Muscle of arm (tissue), 14 donors: ENCODE measurements at places on chromosomes 1 and 21. TPM values are rescaled to one million over a fixed set of nuclear protein-coding genes. Genes with fewer than 3 reads are reported as not detected.

DNA sequence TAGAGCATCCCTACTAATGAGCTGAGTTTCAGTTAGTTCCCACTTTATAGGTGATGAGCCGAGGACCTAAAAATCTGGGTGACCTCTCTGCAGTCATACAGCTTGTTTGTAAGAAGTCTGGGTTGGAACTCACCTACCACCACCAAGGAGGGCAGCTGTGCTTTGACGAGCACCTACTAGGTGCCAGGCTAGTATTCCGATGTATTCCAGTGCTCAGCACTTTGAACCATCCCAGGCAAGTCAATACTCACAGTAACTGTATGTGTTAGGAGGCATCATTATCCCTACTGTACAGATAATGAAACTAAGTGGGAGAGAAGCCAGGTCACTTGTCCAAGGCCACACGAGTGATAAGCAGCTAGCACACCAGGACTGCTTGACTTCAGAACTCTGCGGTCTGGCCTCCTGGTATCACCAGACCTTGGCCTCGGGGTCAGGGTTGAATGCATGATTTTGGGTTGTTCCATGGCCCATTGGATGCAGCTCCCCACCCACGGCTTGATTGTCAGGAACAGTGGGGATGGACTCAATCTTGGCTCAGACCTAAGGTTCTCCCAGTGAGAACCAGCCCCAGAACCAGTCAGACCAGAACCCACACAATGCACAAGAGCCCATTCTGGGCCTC is 20.7 kb downstream of the ECE1 start:
- DNase-seq: no peak

DNA sequence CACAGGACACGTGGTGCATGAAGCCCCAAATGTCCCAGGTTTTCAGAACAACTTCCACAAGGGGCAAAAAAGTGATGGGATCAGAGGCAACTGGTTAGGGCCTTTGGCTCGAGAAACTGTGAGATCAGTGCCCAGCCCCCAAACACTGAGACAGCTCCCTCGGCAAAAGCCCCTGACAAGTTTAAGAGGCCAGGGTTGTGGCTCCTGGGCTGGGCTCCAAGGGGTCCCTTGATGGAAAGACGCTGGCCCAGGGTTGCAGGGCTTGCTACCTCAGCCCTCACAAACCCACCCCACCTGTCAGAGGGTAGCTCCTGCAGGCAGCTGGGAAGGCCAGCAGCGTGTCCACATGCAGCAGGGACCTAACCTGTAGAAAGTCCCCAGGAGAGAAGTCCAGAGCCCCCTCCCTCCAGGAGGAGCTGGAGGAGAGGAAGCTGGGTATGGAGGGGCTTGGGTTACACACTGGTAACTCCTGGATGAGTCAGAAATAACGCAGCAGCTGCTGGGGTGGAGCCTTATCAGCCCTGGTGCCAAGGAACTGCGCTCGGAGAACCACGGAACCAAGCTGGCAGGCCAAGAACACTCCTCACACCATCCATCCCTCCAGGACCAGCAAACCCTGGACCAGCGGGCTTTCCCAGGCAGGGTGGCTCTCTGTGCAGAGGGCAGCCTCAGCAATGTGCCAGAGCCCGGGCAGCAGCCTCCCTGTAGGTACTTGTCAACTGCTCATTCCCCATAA is 37.5 kb downstream of the CTNNBIP1 start:
- no peak for DNase-seq

DNA sequence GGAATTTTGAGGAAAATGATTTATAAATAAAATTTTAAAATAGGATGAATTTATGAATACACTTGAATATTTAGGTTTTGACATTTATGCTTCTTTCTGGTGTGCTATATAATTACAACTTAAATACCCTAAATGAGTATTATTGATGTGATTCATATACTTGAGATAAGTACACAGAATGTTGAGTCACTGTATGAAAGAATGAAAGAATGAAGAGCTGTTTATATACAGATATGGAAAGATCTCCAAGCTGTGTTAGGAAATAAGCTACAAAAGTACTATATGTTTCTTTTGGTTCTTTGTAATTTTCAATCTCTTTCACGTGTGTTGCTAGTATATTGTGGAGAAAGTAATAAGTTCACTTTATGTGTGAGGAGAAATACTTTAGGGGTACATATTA is 147.2 kb downstream of the RASAL2 start:
- no peak for DNase-seq

GRCh38 chr1:245397771-245398170 is 243.0 kb downstream of the KIF26B start:
- DNase-seq: no peak

- no peak for DNase-seq
Measured at GRCh38 chr21:36847189-36847588, 119.3 kb downstream of the HLCS start.

- DNase-seq: no peak
Measured at GRCh38 chr1:32438136-32438535, 26.7 kb upstream of the ZBTB8B start.

DNA sequence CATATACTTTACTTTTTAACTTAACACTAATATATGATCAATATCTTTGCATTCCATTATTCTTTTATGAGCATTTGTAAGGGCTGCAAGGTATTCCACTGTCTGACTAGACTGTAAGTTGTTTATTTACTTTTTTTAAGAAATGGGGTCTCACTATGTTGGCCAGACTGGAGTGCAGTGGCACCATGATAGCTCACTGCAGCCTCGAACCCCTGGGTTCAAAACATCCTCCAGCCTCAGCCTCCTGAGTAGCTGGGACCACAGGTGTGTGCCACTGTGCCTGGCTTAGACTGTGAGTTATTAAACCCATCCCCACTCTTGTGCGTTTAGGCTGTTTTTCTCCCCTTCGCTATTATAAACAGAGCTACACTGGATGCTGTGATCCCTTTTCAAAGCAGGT is 6.7 kb upstream of the KIF26B start:
- DNase-seq: no peak

- DNase-seq: no peak
Measured at GRCh38 chr21:34835526-34835925, 166.7 kb downstream of the CLIC6 start.

DNA sequence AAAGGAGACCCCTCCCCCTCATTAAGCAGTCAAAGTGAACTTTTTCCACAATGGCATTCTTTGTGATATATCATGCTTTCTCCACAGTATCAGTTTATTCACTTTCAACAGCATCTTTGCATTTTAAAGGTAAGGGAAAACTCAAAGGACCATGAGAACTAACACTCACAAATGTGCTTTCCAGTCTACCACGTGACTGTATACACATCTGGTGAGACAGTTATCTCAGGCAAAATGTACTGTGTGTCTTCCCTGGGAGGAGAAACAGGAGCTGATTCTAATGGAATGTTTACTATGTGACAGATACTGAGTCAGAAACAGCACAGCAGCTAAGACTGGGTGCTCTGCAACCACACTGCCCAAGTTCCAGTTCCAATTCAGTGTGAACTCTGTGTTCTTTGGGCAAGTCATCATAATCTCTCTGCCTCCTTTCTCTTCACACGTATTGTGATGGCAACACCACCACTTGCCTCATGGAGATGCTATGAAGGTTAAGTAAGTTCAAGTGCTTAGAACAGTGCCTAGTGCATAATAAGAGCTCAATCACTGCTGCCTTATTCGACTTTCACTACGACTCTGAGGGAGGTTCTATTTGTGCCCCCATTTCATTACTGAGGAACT is 79.0 kb downstream of the SLC45A1 start:
- no peak for DNase-seq

The CRB1 gene
- 0.08 TPM for polyA plus RNA-seq

The SYPL2 gene
- 299 TPM for polyA plus RNA-seq

The PLCH2 gene
- polyA plus RNA-seq: 2.7 TPM

The TACSTD2 gene
- 0.10 TPM for polyA plus RNA-seq

The RHBDL2 gene
- polyA plus RNA-seq: 1.5 TPM

The RGS8 gene
- 0.15 TPM for polyA plus RNA-seq

The SLC6A17 gene
- polyA plus RNA-seq: 0.80 TPM
